PC-9 (cell line): ENCODE measurements at places on chromosomes 13 and 19.

DNA sequence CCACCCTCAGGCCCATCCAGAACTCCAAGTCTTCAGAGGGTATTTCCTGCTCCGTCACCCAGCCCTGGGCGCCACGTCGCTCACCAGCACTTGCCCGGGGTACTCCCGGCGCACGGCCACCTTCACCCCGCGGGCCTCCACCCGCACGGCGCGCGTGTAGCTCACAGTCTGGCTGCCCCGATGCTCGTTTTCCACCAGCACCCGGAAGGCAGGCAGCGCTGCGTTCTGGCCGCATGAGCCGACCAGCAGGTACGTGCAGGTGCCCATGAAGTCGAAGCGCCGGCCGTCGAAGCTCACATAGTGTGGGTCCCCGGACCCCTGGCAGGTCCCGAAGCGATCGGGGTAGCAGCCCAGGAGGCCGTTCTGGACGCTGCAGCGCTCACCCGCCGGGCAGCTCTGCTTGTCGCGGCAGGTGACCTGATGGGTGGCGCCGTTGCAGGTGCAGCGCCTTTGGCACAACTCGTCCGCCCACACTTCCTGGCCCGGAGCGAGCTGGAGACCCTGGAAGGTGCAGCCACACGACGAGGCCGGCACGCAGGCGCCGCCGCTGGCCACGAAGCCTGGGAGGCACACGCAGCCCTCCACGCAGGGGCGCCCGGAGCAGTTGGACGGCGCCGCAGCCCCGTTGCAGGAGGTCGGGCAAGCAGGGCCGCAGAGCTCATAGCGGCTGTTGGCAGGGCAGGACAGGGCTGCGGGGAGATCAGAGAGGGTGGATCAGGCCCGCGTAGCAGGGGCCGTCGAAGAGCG, 19.2 kb downstream of the FCGBP start:
- no peak for DNase-seq

DNA sequence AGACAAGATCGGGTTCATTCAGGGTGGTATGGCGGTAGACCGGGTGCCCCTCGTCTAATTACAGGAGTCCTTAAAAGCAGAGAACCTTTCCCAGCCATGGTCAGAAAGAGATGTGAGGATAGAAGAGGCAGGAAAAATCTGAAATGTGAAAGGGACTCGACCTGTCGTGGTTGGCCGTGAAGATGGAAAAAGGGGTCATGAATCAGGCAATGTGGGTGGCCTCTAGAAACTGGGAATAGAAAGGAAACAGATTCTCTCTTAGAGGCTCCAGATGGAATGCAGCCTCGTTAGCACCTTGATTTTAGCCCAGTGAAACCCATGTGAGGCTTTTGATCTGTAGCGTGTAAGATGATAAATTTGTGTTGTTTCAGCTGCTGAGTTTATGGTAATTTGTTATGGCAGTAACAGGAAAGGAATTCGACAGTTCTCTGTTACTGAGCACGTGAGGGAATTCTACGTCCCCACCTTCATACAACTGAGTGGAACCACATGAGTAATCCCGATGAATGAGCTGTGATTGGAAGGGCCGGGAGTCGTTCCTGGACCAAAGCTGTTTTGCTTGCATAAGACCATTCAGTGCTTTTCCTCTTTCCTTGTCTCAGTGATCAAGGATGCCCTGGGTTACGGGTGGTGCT, 11.0 kb upstream of the CA11 start:
- DNase-seq = peak; percentile 70

DNA sequence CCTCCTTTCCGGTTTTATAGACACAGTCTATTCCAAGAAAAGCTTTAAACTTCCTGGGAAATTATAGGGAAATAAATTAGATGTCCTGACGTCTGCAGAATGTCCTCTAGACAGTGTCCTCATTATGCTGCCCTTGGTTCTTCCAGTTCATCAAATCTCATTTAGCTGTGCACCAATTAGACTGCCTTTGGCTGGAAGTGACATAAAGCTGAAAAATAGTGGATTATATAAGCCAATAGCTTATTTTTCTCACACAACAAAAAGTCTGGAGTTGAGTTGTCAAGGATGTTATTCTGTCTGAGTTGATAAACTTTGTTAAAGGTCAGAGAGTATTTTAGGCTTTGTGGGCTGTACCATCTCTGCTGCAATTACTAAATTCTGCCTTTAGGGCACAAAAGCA, 314.8 kb upstream of the TMTC4 start:
- no peak for DNase-seq

DNA sequence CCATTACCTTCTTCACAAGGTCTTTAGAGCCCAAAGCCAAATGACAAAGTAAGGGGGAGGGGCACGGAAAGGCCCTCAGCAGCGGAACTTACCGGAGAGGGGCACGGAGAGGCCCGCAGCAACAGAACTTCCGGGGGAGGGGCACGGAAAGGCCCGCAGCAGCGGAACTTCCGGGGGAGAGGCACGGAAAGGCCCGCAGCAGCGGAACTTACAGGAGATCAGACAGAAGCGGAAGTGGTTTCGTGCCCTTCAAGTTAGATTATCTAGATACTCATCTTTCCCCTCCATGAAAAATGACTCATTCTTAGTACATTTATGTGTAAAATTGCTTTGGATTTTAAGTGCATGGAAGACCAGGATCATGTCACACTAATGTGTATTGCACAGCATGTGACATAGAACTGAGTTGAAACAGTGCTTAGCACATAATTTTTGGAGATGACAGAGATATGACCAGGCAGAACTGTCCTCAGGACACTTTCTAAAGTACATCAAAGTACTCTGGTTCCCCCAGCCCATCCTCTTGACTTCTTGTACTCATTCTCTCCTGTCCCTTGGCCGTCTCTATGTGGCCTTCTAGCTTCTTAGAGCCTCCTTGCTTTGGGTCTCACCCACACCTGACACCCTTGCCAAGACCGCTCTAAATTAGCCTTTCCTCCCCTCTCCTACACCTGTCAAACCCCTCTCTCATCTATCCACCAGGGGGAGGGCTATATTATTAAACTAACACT, 25.7 kb upstream of the TPTE2 start:
- DNase-seq = no peak

DNA sequence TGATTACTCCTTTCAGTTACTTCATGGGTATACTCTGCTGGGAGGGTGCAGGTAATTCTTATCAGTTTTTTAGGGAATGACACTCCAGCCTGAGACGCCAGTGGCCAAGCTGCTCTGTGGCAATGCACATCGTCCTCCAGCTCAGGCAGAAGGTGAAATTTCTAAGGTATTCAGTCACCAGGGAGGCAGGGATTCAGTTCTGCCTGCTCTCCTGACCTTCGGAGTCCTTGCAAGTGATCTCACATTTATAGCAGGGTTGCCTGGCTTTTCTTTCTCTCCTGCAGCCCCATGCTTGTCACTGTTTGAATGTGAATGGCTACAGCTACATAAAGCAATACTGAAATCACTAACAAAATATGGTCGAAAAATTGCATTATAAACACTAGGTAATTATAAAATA, 1447.5 kb downstream of the EFNB2 start:
- no peak for DNase-seq
